NCI-H1694 treated with DMSO at 0.1 percent for 48 hours (cell line): ENCODE measurements at places on chromosomes 6 and 20.

DNA sequence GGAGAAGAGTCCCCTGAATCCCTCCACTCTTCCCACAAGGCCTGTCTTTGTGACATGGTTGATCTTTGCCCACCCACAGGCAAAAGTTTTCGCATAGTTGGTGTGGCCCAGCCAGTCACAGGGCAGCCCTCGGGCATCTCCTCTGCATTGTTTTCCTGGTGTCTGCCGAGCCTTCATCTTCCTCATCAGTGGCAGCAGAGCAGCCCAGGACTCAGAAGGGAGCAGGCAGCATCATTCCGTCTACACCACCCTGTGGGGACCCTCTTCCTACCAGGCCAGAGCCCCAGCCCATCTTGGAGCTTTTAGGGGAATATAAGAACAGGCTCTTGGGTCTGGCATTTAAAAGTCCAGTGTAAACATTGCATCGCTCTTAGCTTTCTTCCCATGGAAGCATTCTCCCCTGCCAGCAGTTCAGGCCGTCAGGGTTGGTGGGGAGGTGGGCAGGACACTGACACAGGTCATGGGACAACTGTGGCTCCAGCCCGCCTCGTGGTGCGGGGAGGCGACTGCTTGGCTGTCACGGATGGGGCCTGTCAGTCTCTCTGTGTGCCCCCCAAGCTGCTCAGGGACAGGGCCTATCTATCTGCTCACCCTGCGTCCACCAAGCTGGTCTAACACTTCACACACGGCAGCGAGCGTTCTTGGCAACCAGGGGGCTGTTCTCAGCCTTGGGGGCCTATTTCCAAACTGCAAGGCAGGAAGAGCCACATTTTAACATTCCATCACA is 38.3 kb downstream of the PDRG1 start:
- no peak for DNase-seq

GRCh38 chr20:49901588-49901987 is 13.7 kb downstream of the SPATA2 start:
- no peak for DNase-seq

DNA sequence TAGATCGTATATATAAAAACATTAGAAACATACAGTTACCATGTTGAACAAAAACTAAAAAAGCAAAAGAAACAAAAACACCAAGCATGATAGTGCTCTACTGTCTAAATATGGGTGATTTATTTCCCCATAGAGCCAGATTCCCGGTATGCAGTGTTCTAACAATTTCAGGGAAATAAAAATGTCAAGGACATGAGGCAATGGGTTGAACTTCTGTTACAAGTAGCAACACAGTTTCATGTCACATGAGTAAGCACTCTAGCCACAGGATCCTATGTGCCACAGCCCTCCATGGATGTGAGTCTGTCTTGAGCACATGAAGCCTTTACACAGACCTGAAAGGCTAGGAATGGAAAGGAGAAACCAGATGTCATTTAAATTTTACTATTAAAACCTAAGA is 96.0 kb downstream of the MAP3K5 start:
- no peak for DNase-seq

DNA sequence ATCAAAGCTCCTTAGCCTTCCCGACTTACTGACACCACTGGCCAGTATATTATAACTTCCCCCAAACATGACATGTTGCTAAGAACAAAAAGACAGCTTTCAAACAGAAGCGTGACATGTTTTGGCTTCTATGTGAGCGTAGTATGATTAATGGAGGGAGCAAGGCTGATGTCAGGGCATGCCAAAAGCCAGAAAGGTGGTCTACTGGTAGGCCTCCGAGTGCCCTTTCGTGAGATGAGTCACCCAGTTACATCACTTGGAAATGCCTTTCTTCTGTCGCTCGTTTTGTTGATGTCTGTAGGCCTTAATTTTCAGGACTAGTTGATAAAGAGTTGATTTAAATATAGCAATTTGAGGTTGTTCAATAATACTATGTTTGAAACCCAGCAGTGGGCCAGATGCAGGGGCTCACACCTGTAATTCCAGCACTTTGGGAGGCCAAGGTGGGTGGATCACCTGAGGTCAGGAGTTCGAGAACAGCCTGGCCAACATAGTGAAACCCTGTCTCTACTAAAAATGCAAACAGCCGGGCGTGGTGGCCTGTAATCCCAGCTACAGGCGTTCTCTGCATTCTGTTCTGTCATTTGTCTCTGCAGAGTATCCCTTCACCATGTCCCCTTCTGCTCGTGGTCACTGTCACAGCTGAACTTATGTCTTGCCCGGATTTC is 53.3 kb downstream of the CNKSR3 start:
- no peak for DNase-seq

- no peak for DNase-seq
These were observed 18.9 kb upstream of the ITPR3 start for GRCh38 chr6:33602180-33602579.

GRCh38 chr20:19652591-19653026 is 105.4 kb upstream of the RIN2 start:
- no peak for DNase-seq

GRCh38 chr20:51358032-51358724 is 184.3 kb downstream of the NFATC2 start:
- no peak for DNase-seq

- DNase-seq = no peak
These were observed 21.4 kb upstream of the PRDM1 start for GRCh38 chr6:106064756-106065155.

GRCh38 chr6:100281471-100281901 is 183.2 kb downstream of the SIM1 start:
- no peak for DNase-seq

GRCh38 chr20:50296450-50297375 is 106.1 kb downstream of the CEBPB start:
- DNase-seq = no peak

GRCh38 chr20:32582659-32583580 is 2.2 kb downstream of the NOL4L start:
- DNase-seq = no peak

- no peak for DNase-seq
These were observed 51.6 kb upstream of the GTSF1L start for GRCh38 chr20:43778375-43778774.

- no peak for DNase-seq
These were observed 4.2 kb upstream of the VARS1 start for GRCh38 chr6:31799781-31800180.

DNA sequence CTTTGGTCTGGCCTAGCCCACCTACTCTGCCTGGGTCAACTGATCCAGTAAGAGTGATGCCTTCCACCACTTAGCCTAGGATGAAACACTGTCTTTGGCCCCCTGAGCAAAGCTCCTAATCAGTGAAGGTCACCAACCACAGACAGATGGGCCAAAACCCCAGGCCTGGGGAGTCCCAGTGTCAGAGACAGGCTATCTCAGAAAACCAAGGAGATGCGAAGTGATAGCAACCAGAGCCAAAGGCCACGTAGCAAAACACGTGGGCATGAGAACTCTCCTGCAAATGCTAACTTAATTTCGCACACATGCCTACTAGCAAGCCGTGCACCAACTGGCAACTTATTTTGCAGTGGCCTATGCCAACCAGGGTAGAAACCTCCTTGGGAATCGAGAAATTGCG is 29.1 kb downstream of the AGPAT4 start:
- DNase-seq = no peak

- DNase-seq = peak; percentile 69
These were observed 391.8 kb downstream of the ARHGAP18 start for GRCh38 chr6:129317931-129318820.

- no peak for DNase-seq
These were observed 291.9 kb upstream of the SGK1 start for GRCh38 chr6:134609716-134610261.

DNA sequence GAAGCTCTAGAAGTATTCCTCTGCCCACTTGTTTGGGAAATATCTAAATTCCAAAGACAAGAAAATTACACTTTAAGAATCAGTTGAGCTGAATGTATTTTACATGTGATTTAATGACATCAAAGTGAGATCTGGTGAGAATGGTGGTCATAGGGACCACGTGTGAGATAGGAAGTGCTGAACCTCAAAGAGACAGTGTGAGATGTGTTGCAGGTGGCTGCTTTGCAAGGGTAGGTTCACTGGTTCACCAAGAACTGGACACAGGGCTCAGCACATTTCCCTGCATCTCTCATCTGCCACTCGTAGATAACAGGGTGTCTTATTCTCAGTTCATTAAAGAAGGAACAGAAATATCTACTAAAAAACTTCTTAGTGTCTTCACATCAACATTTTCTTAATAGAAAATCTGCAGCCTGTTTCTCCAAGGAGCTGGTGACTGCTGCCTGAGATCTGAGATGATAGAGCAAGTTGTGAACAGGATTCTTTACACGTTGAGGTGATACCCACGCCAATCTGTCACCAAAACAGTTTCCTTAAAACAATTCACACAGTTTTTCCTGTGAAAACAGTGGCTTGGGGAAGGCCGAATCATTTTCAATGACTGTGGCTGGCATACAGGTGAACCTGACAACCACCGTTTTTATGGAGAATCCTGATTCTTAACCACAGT is 7.2 kb downstream of the CCR6 start:
- no peak for DNase-seq

DNA sequence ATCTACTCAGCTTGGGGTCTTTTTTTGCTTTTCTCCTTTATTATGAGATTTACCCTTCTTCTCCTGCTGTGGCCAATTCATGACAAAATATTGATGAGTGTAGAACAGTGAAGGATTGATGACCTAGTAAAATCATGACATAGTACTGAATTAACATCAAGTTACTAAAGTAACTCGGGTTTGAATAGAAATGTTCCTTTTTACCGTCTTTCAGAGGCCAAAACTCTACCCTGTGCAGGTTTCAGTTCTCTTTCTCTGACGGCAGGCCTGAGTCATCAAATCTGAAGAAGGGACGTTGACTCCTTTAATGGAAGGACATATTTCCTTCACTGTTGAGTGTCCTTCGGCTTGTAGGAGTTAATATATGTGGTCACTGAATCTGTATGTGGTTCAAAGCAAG is 80.7 kb downstream of the RREB1 start:
- no peak for DNase-seq

GRCh38 chr20:36491901-36492617 is 49.3 kb upstream of the MYL9 start:
- no peak for DNase-seq

GRCh38 chr6:35468980-35469750 is 964 bp downstream of the RPL10A start:
- no peak for DNase-seq

DNA sequence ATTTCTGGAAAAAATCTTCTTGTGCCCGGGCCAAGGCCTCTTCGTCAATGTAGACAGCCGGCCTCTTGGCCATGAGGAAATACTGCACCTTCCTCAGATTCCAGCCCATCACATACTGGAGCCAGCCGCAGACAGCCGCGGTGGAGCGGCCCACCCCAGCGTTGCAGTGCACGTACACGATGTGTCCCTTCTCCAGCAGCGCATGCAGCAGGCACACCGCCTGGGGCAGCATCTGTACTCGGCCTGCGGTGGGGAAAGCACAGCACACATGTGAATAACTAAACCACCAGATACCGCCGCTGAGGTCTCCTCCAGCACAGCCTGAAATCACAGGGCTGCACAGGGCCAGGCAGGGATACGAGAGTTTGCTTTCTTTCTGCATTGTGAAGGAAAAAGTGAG is 107.9 kb downstream of the EPM2A start:
- DNase-seq = no peak

DNA sequence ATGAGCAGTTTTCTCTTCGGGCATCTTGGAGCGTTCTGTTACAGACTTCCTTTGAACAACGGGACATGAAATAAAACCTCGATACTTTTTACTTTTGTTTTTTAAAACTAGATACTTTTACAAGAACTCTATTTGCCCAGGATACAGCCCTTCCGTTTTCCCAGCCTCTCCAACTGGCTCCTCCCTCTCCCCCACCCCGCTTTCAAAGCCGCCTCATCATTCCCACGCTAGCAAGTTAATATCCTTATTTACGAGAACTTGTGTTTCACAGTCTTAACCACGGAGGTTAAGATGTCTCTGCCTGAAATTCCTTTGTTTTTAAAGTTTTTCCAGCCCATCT is 241 bp upstream of the CFAP206 start:
- DNase-seq = peak; percentile 46

GRCh38 chr20:45337367-45338120 is 10.7 kb downstream of the SDC4 start:
- DNase-seq = no peak

DNA sequence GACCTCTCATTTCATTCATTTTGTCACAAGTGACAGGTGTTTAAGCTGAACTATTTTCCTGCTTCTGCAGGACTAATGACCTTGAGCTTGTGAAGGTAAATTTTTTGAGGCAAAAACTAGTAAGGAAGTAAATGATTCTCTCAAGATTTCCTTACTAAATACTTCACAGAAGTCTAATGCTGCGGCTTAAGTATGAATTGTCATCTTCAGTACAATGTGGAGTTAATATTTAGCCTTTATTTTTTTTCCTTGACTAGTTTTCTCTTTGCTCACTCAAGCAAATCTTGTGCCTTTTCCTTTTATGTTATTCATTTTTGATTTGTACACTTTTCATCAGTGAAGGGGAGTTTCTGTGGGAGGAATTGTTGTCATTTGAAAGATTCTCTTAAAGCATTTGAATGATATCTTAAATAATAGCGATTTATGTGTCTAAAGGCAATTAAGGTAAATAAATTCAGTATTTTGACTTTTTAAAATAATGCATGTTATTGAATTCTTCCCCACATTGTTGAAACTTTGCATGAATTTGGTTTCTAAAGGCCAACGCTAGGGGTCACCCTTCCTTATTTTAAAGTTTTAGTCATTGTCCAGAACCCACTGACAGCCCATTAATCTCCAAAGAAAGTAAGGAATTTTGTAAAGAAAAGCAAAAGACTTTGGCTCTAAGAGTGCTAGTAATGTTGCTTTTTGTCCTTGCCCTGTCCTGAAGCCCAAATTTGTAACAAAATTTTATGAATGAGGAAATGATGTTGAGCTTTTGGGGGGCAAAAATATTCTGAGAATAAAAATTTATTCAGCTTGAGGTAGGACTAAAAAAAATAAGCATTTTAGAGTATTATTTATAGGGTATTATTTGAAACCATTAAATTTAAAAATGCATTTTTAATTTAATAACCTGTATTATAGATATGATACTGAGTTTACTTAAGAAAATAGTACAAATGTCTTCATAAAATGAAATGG is 157.4 kb upstream of the LAMA2 start:
- no peak for DNase-seq
